ENCODE measurements at places on chromosomes 2 and 18.

DNA sequence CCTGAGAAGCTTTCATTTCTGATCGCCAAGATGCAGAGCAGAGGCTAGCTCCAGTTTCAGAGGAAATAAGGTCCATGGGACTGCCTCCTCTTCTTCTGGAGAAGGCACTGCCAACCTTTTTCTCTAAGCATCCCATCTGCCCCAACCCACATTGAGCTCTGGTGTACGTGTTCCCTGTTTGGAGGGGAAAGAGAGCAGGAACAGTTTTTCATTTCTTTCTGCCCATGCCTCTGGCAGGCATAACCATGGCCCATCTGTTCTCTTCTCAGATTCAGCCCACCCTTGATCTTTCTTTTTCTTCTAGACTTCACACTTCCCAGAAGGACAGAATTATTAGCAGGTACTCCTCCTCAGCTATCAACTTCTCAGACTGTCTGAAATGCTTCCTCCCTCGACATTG, 1110.3 kb upstream of the KLHL29 start:
- DNase-seq: no peak

- DNase-seq: no peak
Observed at GRCh38 chr2:152402780-152403759, 68.1 kb downstream of the FMNL2 start.

GRCh38 chr2:219460424-219460926, 25.8 kb downstream of the SPEG start:
- DNase-seq: no peak

DNA sequence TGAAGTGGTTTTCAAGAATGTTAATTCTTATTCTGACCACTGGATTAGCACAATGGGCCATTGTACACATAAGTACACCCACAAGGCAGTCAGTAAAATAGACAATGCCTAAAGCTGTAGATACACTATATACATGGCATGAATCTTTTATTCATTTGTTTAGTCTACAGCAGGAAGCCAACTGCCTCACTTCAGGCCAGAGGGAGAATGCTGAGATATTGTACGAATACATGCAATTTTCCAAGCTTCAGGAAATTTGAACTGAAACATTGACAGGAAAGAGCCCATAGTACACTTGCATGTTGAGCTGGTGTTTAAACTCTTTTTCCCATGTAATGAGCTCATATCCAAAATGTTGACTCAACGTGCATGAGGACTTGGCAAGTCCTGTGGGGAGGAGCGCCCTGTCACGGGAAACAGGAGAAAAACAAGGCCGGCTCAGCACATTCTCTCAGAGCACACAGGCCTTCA, 111.6 kb upstream of the CYP1B1 start:
- DNase-seq: peak; percentile 95

GRCh38 chr18:23300231-23300805, 152.8 kb upstream of the RIOK3 start:
- DNase-seq: no peak

- DNase-seq: no peak
Observed at GRCh38 chr2:9355270-9355669, 68.1 kb downstream of the ITGB1BP1 start.

GRCh38 chr2:232113821-232114220, 152.3 kb downstream of the DIS3L2 start:
- no peak for DNase-seq

DNA sequence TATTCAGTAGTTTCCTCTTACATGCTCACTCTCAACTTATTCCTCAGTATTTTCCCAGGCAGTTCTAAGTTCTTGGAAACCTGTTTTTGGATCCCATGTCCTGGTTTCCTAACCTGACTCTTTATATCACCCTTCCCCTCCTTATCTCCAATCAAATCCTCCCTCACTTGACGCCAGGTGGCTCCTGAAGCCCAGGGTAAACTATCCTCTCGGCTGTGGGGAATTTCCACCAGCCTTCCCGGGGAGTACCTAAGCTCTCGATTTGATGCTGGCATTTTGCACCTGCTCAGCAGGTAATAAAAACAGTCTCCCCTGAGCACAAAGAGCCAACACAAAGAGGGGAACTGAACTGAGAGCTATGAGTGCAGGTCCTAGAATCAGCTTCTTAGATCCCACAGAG, 538.0 kb downstream of the SLC4A3 start:
- DNase-seq: no peak

DNA sequence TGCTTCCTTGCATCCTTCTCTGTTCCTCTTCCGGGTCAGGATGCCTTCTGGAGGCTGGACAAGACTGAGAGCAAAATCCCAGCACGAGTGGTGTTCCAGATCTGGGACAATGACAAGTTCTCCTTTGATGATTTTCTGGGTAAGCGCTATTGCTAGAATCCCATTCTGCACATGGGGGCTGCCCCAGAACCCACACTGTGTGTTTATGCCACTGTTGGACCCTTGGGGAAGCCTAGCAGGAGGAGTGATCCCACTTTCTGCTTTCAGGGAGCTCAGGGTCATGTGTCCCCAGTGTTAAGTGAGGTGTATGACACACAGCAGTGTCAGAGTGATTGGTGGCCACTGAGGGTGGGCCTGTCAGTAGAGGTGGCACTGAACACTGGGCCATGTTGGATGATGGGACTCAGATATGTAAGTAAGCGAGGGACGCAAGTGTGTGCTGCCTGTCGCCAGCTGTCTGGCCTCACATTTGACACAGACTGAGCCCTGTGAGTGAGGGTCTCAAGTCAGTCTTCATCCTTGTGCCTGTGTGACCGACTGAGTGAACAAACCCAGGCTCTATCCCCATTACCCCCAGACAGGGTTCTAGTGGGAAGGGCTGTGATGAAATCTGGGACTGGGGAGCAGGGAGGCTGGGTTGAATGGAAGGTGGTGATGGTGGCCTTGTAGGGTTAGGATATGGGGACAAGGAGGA, 220.9 kb downstream of the DYSF start:
- no peak for DNase-seq

GRCh38 chr2:129895061-129895460, 84.4 kb upstream of the RAB6C start:
- DNase-seq: no peak

DNA sequence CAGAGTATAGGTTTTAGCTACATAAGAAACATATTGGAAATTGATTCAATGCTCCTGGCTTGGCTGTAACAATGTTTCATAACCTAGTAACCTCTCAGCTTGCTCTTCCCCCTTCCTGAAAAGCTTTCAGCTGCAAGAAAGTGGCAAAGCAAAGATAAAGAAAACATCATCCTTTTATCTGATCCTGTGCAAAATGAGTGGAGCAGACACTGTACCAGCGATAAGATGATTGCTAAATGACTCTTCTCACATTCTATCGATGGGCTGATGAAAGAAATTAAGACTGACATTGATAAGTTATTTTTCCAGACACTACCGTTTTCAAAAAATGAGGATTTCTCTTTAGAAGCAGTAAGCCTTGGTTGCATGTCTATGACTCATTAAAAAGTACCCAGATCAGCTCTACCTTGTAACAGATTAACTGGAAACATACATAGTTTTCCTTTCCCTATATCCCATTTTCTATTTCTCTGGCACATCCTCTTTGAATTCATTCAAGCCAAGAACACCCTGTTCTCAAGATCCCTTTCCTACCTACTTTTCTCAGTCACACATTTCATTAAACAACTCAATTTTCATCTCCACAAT, 87.1 kb upstream of the LYPD1 start:
- DNase-seq: no peak

DNA sequence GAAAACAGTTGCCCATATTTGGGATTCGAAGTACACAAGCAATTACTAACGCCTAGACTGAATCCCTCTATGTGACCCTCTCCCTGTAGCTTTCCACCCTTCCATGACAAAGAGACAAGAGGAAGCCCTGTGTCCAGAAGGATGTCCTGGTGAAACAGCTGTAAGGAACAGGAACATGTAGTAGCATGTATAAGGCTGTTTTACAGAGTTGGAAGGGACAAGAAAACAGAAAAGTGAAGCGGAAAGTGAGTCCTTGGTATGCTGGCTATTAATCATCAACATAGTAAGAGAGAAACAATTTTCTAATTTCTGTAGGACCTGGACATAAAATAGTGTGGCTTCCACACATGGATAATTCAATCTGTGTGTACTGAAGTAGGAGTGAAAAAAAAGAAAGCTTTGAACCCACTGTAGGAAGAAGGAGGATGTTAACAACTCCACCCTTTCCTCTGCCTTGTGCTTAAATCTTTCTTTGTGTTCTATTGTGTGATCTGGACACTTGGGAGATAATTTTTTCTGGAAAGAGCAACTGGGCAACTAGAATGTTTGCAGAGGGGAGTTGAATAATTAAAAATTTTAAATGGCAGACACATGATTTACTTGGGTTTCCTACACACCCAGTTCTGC, 162.3 kb upstream of the ZSWIM2 start:
- DNase-seq: no peak

DNA sequence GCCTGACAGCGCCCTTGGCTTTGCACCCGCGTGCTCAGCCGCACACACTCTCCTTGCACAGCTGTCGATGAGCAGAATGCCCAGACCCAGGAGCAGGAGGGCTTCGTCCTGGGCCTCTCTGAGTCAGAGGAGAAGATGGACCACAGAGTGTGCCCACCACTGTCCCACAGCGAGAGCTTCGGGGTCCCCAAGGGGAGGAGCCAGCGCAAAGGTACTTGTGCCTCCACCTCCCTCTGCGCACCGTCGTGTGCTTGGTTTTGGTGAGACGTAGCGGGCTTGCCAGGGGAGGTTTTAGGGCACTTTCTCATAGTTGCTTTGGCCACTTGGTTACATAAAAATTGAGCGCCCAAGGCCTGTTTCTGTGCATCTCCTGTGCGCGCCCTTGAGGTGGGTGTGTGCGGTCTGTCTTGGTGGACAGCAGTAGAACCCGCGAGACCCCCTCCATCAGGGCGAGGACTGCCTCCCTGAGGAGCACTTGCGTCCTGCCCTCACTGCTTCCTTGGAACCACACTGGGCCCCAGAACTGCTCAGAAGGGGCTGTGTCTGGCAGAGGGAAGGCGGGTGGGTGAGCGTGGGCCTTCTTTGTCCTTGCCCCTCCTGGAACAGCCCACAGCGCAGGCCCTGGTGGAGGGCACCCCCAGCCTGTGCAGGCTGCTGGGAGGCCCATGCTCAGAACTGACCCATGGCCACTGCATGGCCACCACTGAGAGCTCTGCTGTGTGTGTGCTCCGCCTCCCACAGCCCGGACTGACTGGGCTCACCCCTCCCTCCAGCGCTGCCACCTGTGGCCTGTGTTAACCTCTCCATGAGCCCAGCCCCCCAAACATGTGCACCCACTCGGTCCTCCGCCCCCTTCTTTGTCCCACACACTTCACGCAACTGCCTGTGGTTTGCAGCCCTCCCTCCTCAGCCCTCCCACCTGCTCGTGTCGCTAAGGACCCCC, 95.9 kb downstream of the DGKD start:
- no peak for DNase-seq

DNA sequence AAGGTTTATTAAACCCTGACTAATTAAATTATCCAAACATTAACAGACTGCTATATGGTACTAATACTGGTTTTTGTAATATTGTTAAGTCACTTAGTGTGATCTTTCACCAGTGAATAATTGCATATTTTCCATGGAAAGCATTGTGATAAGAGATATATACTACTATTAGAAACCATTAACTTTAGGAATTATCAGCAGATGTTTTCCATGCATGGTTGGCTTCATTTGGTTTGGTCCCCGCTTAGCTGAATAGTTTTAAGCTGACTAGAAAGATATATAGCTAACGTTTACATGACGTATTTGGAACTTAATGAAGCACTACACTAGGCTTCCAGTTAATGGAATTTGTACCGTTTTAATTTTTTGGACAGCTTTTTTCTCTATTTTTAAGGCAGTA, 37.9 kb downstream of the LCLAT1 start:
- no peak for DNase-seq

GRCh38 chr2:48274040-48274439, 255.9 kb upstream of the STON1 start:
- no peak for DNase-seq

DNA sequence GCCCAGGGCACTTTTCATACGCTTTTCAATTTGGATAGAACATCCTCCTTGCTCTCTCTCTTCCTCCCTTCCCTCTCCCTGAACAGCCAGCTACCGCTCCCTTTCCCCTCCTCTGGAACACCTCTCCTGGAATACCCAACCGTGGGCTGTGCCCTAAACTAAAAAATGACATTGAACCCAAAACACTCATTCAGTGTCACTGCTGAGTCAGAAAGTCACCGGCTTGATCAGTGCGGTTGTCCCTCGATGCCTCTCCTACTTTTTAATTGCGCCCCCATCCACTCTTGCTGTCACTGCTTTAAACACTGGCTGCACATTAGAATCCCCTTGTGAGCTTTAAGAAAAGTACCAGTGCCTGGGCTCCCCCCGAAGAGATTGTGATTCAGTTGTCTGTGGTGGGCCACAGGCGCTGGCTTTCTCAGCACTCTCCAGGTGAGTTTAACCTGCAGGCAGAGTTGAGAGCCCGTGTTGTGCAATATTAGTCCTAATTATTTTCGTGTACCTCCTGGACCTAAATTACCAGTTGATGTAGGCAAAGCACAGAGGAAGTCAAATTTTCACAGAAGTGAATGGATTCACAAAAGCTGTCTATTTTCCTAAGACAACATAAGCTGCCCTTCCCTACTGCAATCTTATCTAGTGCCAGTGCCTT, 302.0 kb downstream of the PRKCE start:
- DNase-seq: no peak

DNA sequence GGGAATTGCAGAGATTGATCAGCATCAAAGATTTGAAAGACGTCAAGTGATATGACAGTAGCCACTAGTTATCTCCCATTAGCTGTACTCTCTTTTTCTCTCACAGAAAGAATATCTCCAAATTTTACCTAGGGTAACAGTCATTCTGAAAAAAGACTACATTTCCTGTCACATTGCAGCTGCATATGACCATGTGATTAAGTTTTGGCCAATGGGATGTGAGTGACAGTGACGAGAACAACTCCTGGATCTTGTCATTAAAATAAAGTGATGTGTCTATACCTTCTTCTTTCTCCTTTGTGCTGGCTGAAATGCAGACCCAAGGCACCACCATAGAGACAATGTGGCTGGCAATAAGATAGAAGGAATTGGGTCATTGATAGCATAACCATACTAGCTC, 10.5 kb upstream of the NEUROD1 start:
- no peak for DNase-seq

DNA sequence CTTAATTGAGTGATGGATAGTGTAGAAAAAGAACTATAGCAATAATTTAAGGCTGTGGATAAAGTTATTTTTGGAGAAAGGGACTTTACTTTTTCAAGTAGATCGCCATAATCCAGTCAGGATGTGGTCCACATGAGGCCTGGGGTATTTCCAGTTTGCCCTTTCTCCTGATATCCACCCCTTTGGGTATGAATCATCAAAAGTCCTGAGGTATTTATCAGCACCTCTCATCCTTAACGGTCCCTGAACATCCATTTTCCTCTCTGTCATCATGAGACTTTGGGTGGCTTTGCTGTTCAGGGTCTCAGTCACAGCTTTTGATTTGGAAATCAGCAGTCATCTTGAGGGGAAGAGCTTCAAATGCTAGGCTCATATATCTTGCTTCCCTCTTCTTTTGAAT, 39.3 kb upstream of the ELAC1 start:
- no peak for DNase-seq

GRCh38 chr2:54646170-54646927, 77.1 kb upstream of the EML6 start:
- no peak for DNase-seq

All from foreskin melanocyte (primary cell).